ENCODE measurements at places on chromosomes 4 and X.

- no peak for DNase-seq
Measured at GRCh38 chr4:3822230-3822947, 56.2 kb downstream of the ADRA2C start.

DNA sequence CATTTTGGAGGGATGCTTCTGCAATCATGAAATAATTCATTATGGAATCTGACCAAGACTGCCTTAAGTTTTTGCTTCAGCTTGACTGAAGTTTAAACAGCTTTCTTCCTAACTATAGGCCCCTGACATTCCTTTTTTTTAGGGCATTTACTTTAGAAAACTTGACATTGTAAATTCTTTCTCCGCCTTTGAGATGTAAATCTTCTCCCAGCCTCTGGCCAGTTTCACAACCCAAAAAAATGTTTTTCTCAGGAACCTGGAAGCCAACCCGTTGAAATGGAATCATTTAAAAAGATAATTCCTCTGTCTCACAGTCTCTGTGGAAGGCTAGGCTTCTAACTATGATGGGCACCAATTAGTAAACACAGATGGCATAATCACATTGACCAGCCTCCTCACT is 710.4 kb upstream of the PABPC4L start:
- no peak for DNase-seq

DNA sequence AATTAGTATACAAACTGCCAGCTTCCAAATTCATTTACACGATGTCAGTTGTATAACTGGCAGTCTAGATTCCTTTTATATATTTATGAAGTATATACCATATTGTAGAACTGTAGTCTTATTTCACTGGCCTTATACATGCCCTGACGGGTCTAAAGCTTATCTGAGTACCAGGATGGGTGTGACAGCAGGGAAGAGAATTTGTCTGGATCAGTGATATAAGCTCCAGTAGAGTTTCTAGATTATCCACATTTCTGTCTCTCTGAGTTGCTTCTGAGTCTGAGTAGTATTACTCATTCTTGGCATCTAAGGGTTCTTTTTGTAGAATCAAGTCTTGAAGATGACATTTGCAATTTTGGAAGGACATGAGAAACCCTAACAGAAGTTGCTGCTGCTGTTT is 101.3 kb downstream of the RPA4 start:
- DNase-seq = no peak

GRCh38 chr4:174080361-174080760 is 203.1 kb downstream of the FBXO8 start:
- DNase-seq = no peak

- DNase-seq = no peak
Measured at GRCh38 chr4:176054942-176055341, 10.7 kb upstream of the WDR17 start.

GRCh38 chr4:124631760-124632159 is 80.8 kb downstream of the ANKRD50 start:
- no peak for DNase-seq

- no peak for DNase-seq
Measured at GRCh38 chrX:56618323-56618722, 54.9 kb downstream of the UBQLN2 start.

GRCh38 chrX:41984628-41985027 is 61.3 kb upstream of the CASK start:
- no peak for DNase-seq

DNA sequence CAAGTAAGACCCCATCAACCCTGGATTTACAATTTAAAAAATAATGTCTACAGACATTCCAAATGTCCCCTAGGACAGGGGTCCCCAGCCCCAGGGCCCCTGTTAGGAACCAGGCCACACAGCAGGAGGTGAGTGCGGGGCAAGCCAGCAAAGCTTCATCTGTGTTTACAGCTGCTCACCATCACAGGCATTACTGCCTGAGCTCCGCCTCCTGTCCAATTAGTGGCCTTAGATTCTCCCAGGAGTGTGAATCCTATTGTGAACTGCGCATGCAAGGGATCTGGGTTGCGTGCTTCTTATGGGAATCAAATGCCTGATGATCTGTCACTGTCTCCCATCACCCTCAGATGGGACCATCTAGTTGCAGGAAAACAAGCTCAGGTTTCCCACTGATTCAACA is 146.1 kb downstream of the ATP10D start:
- no peak for DNase-seq

DNA sequence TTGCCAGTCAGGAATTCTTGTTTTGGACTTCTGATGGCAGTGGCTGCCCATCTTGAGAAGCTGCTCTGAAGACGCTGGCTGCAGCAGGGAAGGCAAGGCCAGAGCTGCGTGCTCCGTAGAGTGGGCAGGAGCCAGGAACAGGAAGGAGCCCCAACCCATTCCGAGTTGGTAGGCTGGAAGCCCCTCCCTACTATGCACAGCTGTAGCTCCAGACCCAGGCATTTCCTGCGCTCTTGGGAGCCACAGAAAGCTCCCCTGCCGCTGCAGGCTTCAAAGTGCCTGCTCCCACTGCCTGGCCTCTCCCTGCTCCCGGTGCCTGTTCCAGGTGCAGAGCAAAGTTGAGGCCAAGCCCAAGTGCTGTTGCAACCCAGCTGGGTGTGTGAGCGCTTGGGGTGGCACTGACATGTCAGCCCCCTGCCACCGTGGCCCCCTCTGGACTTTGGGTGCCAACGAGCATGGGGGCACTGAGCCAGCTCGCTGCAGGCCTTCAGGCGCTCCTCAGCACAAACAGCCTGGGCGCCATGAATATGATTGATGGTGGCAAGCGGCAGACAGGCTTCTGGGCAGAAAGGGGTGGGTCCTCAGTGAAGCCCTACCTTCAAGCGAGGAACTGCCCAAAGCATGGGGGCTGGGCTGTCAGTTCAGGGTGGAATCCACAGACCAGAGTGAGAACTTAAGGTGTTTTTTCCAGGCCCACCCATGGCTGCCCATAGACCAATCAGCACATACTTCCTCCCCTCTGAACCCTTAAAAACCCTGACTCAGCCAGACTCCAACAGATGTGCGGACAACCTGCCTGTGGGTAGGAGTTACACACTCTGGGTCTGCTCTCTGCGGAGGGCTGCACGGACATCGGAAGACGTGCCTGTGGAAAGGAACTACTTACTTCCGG is 677.2 kb upstream of the INTU start:
- no peak for DNase-seq

GRCh38 chr4:1014291-1015167 is 3.1 kb downstream of the FGFRL1 start:
- no peak for DNase-seq
